ENCODE measurements at places on chromosomes 2 and 18. TPM values are rescaled to one million over a fixed set of nuclear protein-coding genes. Genes with fewer than 3 reads are reported as not detected.

GRCh38 chr2:98454500-98455235, 10.0 kb downstream of the INPP4A start:
- peaks cover 22% of the 10 kb centered on the region for H3K36me3 ChIP-seq
- no peaks in the 10 kb centered on the region for H3K27me3 ChIP-seq

DNA sequence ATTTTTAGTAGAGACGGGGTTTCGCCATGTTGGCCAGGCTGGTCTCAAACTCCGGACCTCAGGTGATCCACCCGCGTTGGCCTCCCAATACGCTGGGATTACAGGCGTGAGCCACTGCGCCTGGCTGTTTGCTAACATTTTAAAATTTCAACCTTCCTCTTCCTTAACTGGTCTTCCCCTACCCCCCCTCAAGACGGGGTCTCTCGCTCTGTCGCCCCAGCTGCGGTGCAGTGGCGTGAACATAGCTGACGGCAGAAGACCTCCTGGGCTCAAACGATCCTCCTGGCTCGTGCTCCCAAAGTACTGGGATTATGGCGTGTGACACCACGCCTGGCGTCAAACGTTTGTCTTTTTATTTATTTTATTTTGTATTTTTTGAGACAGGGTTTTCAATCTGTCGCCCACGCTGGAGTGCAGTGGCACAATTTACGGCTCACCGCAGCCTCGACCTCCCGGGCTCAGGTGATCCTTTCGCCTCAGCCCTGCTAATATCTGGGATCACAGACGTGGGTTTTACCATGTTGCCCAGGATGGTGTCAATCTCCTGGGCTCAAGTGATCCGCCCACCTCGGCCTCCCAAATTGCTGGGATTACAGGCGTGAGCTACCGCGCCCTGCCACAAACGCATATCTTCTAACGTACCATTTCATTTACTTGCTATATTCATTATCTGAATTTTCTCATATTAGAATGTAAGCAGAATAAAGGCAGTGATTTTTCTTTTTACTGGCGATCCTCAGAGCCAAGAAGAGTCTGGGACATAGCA, 984 bp upstream of the MSH2 start:
- DNase-seq = no peak
- peaks cover 24% of the 10 kb centered on the region for H3K36me3 ChIP-seq
- H3K27me3 ChIP-seq = no peaks in the 10 kb centered on the region

DNA sequence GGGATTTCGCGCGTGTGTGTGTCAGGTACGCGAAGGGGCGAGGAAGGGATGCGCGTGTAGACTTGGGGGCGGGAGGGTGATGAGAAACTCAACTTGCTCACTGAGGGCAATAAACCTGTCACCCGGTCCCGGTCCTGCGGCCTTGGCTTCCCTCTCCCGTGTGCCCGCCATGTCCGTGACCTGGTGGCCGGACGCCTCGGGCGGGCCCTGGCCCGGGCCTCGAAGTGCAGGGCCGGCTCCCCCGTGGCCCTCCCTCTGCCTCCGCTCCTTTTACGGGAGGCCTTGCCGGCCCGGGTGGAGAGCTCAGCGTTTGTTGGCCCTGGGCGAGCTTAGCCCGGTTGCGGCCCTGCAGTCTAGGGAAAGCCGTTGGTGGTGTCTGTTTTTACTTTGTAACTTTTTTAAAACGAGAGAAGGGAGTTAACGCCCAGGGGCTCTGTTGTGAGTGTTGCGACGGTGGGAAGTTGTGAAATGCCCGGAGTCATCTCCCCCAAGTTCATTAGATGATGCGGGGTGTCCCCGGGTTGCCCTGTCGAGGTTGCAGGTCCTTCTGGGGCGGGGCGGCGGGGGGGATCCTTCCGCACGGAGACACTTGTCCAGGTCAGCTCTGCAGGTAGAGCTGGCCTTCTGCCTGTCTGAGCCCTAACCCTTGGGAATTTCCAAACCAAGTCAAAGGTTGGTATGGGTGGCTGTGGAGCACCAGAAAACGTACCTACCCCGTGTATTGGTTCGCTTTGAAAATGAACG, 883 bp downstream of the SMCHD1 start:
- peak overlapping the region; percentile 94 for H3K4me3 ChIP-seq
- H3K27ac ChIP-seq = peak overlapping the region; percentile 98
- peaks cover 18% of the 10 kb centered on the region for H3K36me3 ChIP-seq
- peak; percentile 81 for DNase-seq
- H3K4me1 ChIP-seq = peaks cover 34% of the 10 kb centered on the region
- no peaks in the 10 kb centered on the region for H3K27me3 ChIP-seq

The COLEC11 gene
- total RNA-seq = 0.47 TPM

The POMC gene
- 6.9 TPM for total RNA-seq

All from activated CD4-positive, alpha-beta T cell treated with anti-CD3 and anti-CD28 coated beads, Interleukin-2, amount 10 ng/mL, durations not matched to agents 24 days and 14 days (primary cell).